ENCODE measurements at places on chromosomes 11 and 22.

GRCh38 chr22:38755155-38755910 lies 465 bp downstream of the SUN2 start:
- peak; percentile 54 for DNase-seq

GRCh38 chr22:20423008-20423905 lies 14.4 kb downstream of the SCARF2 start:
- no peak for DNase-seq

DNA sequence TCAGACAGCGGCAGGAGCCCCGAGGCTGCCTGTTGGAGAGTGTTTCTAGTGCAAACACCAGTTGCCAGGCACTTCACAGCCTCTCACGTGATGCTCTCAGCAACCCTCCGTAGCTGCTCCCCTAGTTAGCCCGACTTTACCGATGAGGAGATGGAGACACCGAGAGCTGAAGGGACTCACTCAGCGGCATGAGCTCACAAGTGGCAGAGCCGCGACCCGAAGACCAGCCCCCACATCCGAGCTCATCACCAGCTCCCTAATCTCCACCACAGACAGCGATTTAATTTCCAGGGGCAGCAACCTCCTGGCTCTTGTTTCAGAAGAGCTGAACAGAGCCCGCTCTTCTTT lies 28.7 kb upstream of the RTL6 start:
- no peak for DNase-seq

DNA sequence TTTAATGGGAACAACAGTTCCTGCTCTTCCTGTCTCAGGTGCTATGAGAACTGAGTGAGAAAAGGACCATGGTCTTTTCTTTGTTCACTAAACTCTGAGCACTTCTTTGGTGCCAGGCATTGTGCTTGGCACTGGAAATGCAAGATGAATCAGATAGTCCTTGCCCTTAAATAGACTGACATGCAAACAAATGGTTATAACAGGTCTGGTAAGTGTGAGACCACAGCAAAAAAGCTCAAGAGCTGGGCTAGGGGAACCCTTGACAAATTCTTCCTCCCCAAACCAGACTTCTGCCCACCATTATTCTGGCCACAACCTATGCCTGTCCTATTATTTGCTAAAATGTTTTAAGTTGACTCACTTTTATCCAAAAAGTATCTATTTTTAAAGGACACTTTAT lies 5.1 kb downstream of the SLC43A3 start:
- no peak for DNase-seq

DNA sequence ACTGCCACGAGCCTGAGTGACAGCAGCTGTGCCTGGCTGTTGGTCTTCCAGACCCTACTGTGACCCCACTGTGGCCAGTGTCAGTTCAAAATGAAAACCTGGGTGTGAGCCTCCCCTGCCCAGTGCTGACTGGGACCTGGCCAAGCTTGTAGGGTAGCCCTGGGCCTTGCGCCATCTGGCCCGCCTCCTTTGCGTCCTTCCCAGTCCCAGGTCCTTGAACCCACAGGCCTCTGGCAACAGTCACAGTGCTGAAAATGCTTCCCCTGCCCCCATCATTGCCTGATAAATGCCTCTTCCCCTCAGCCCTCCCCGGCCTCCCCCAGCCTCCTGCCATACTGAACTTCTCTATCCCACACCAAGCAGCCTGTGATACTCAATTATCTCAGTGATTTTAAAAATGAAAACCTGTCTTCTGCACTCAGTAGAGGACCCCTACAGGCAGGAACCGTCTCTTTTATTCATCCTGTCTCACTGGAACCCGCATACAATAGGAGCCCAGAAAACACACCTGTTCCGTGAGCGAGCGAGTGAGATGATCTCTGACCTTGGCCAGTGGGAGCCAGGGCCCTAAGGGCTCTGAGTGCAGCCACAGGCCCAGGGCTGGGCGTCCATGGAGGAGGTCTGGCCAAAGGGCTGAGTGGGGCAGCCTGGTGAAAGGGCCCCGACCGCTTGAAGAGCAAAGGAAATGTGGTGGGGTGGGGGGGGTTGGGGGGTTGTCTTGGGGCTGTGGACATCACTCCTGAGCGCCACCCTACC lies 49.7 kb upstream of the TTLL12 start:
- no peak for DNase-seq

- no peak for DNase-seq
These were observed 138.4 kb upstream of the CADM1 start for GRCh38 chr11:115642660-115643059.

DNA sequence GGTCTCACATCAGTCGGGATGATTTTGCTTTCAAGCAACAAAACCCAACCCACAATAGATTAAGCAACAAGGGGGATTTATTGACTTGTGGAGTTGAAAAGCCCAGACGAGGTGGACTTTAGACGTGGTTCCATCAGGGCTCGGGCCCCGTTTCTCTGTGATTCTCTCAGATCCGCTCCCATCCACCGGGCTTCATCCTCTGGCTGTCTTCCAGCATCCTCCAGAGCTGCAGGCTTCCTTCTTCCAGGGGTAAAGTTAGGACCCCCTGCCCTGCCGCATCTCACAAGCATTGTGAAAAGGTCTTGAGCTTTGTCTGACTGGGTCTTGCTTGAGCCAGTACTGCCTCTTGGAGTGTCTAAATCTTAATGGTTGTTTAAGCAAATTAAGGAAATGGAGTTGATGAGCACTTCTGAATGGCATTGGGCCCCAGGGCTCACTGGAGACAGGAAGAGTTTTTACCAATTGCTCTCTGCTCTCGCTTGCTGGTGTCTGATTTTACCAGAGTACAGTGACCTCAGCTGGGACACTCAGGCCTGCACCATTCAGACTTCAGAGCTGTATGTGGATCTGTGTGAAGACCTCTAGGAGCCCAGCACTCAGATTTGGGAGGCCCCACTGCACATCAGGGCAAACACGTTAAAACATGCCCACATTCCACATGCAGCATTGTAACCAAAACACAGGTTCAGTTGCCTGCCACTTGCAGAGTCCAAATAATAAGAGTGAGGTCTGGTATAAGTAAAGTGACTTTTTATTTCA lies 13.5 kb upstream of the FTH1 start:
- no peak for DNase-seq

- no peak for DNase-seq
These were observed 11.9 kb downstream of the APOL2 start for GRCh38 chr22:36227396-36227795.

GRCh38 chr11:24293964-24294363 lies 202.9 kb upstream of the LUZP2 start:
- DNase-seq: no peak

Data from HAP-1 (cell line).